Fibroblast of the conjunctiva (primary cell): ENCODE measurements at places on chromosomes 2 and 18.
A peak's percentile ranks its signal among the peaks of the same experiment; 100 is the strongest.

DNA sequence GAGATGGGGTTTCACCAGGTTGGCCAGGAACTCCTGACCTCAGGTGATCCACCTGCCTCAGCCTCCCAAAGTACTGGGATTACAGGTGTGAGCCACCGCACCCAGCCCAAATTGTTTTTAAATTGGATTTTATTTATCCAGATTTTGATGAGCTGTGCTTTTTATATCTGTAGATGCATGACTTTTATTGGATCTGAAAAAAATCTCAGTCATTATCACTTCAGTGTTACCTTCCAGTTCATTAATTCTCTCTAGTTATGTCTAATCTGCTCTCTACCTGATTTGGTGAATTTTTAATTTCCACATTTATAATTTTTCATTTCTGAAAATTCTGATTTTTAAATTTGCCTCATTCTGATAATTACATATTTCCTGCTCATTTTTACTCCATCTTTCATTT lies 13.5 kb downstream of the AGFG1 start:
- DNase-seq, result no peak

- no peak for DNase-seq
Observed at GRCh38 chr2:74944987-74945787, 13.3 kb upstream of the POLE4 start.

GRCh38 chr2:2648094-2648493 lies 317.0 kb upstream of the MYT1L start:
- DNase-seq, result no peak

GRCh38 chr2:229524799-229525198 lies 189.6 kb downstream of the DNER start:
- no peak for DNase-seq

DNA sequence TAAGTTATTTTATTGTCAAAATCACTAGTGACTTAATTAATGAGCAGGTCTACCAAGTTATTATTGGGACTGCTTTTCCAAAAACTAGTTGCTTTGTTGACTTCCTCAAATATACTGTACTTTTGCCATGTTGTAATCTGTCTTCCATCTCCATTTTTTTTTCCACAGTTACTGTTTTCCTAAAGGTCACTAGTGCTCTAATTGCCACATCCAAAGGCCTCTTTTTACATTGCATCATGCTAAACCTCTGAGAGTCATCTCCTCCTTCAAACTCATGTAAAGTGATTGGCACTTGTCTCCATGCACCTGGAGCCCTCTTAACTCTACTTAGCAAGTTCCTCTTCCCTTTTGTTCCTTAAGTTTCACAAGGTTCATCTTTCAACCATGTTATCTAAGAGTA lies 11.8 kb downstream of the PMAIP1 start:
- no peak for DNase-seq

GRCh38 chr2:81706856-81707255 lies 1402.3 kb upstream of the LRRTM1 start:
- no peak for DNase-seq

DNA sequence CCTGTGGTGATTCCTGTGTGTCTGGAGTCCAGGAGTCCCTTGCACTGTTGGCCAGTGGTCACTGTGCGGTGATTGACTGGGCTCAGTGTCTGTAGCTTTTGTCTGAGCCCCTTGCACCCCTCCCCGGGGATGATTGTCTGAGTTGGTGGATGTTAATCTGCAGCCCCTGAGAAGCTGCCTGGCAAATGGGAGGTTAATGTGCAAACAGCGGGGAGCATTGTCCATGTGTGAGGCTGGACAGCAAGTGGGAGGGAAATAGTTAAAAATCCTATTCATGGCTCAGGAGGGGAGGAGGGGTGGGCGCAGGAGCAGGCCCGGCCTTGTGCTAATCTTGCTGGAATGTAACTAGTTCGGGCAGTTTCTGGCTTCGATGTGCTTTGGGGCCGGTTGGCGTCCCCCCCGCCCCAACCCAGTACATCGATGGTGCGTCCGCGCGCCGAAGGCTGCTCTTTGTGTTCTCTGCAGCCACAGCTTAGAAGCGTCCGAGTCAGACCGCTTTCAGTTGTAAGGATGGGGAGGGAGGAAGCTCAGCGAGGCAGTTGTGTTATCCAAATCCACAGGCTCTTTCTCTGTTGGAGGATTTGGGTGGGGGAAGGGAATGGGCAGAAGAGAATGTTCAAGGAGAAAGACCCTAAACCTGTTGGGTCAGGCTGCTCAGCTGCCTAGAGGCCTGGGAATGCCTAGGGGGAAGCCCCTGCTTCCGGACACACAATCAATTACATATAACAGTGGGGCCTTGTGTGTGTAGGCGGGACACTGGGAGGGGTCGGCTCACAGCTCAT lies 71.8 kb downstream of the TGOLN2 start:
- DNase-seq, result peak; percentile 52

GRCh38 chr2:232300894-232301387 lies 77.6 kb upstream of the ALPP start:
- DNase-seq, result no peak

DNA sequence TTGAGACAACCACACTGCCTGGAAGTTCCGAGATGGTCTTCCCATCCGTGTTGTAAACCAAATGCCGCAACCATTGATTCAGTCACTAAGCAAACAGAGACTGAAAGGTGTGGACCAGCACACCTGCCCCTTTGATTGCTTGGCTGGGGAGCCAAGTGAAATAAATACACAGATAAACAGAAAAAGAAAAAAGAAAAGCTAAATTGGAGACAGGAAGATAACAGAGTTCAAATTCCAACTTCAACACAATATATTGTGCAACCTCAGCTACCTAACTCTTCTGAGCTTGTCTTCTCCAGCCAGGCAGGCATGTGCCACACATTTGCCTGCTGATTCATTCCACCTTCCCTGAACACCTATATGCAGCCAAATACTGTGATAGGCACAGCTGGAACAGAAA lies 110.9 kb downstream of the PID1 start:
- no peak for DNase-seq

DNA sequence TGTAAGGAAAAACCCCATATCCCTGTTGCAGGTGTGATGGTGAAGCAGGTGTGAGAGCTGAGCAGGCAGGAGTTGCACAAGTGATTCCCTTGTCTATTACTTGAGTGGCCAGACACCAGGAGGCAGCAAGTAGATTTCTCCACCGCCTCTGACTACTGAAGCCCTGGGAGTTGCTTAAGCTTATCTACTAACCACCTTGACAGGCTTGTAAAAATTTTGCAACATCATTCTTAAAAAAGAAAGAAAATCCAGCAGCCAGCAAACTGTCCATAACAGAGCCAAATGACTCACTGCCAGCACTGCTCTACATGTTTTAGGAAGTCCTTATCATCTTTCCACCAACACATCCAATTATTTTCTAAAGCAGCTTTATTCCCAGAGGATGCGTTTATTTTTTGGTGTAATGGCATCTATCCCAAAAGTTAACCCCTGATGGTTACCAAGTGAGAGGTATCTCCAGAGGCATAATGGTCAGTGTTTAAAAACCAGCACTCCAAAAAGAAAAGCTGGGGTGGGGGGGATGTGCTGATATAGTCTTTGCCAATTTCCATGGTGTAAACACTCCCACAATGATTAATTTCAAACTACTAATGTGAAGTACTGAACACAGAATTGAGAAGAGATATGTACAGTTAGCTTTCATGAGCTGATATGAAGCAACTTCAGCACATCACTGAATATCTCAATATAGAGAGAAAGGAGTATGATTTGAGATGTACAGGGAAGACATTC lies 16.3 kb upstream of the GPR39 start:
- no peak for DNase-seq

DNA sequence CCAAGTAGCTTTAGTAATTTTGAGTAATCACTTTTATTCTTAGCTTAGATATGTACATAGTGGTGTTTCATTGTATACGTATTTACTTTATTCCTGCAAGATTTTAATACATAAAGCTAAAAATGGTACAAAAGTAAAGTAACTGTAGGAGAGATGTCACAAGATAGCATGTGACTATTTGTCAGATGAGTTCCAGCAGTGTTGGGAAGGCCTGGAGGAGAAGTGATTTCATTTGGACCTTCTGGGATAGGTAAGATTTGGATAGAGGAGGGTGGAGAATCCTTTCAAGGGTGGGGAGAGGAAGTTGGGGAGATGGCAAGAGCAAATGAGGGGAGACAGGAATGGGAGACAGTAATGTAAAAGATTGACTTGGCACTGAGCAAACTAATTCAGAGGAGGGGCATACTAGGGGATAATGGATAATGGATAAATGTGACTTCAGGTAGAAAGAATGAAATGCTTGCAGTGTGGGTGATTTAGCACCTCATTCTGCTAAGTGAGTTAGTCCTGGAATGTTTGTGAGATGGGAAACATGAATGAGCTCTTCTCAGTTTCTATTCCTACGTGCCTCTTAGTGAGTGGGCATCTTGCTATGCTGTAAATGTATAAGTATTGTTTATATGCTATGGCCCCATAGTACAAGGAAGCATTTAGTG lies 10.5 kb downstream of the WDR43 start:
- no peak for DNase-seq

- DNase-seq, result no peak
Observed at GRCh38 chr2:196520605-196521004, 118.9 kb upstream of the CCDC150 start.

DNA sequence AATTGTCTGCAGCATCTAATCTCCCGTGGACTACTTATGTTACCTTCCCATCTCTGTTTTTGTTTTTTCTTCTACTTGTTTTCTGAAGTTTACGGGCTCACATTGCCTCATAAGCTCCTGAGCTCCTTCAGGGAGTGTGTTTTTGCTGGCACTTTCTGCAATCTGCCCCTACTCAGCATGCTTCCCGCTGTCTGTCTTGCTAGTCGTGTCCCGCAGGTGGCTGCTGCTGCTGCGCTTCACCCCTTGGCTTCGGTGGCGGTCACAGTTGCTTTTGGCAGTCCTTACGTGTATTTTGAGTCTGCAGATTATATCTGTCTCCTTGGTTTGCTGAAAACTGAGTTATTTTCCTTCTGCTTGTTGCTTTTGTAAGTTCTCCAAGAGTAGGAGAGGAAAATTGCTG lies 37.3 kb downstream of the FER1L5 start:
- no peak for DNase-seq

GRCh38 chr2:145919477-145919876 lies 1399.6 kb upstream of the ZEB2 start:
- DNase-seq, result no peak

DNA sequence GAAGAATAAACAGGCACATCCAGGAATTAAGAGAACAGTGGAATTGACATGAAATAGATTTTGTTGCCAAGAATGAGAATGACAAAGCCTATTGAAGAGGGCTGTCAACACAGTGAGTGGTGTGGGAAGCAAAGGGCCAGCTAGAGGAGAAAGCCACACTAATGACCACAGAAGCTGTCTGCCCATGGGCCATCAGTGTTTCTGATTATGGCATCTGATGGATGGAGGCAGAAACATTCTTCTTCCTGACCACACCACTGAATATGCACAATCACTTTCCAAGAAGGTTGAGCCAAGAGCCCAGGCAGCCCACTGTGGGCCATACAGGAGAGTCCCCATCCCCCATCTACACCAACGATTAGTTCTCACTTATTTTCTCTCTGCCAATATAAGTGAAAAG lies 146.0 kb upstream of the SH3BP4 start:
- DNase-seq, result no peak

DNA sequence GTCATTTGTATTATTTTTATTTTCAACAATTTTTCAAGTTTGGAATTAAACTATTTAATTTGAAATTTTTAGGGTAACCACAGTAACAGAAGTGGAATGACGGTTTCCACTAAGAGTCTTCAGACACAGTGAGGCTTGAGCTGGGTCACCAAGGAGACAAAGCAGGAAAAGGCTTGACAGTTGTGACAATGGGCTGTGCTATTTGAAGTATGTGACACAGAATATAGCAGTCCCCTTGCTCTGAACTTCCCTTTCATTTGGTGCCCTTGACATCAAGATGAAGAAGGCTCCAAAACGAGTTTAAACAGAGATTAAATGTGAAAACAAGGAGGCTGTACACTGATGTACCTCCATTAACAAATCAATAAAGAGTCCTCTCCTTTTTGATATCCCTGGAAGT lies 265.4 kb upstream of the DLGAP1 start:
- DNase-seq, result no peak

- no peak for DNase-seq
Observed at GRCh38 chr2:226307487-226308322, 491.9 kb downstream of the IRS1 start.

- peak; percentile 65 for DNase-seq
Observed at GRCh38 chr2:112794131-112794733, 9.9 kb upstream of the IL1A start.

GRCh38 chr2:36965206-36965605 lies 1.1 kb downstream of the STRN start:
- no peak for DNase-seq

- DNase-seq, result no peak
Observed at GRCh38 chr2:61726456-61727209, 127.2 kb downstream of the FAM161A start.

- peak; percentile 16 for DNase-seq
Observed at GRCh38 chr2:147511491-147511948, 333.3 kb upstream of the ACVR2A start.

- peak; percentile 12 for DNase-seq
Observed at GRCh38 chr2:72755647-72756423, 70.0 kb downstream of the EXOC6B start.

DNA sequence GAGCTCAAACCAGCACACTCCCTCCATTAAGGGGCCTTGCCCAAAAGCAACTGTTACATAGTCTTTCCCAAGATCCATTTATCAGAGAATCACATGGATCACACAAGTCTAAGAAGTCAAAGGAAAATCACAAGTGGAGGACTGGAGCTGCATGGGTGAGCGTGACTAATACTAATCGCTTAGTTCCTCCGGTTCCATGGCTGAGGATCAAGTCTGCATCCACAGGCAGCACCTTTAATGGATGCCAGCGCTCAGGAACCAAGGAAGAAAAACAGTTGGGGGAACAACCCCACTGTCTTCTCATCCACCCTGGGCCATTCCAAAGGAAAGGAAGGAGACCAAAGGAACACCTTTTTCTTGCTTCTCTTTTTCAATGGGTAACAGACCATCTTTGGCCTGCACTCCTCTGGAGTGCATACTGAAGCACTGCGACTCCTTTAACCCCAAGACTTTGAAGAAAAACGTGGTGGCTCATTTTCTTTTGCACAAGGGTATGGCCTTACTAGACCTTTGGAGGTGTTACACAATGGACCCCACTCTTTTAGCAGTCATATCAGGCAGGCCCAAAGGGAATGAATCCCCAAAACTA lies 9.2 kb upstream of the WDR33 start:
- no peak for DNase-seq

- no peak for DNase-seq
Observed at GRCh38 chr2:121907928-121908327, 152.5 kb downstream of the TSN start.
